ENCODE measurements at places on chromosomes 6 and 20.
A peak's percentile ranks its signal among the peaks of the same experiment; 100 is the strongest.

GRCh38 chr6:154986787-154987235 lies 8.3 kb upstream of the TIAM2 start:
- DNase-seq: no peak

- no peak for DNase-seq
Measured at GRCh38 chr6:52610745-52611355, 34.0 kb upstream of the TRAM2 start.

DNA sequence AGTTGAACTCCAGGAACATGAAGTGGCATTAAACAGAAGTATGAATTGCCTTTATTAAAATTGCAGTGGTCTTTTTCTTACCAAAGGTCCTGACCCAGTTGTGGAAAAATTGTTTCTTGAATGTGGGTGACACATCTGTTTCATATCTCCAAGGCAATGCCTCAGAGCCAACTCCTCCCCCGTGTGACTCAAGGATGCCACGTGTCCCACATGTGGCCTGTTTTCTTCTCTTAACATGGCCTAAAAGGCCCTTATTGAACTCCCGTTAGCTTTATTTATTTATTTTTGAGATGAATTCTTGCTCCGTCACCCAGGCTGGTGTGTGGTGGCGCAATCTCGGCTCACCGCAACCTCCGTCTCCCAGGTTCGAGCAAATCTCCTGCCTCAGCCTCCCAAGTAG lies 128.4 kb upstream of the ESR1 start:
- no peak for DNase-seq

DNA sequence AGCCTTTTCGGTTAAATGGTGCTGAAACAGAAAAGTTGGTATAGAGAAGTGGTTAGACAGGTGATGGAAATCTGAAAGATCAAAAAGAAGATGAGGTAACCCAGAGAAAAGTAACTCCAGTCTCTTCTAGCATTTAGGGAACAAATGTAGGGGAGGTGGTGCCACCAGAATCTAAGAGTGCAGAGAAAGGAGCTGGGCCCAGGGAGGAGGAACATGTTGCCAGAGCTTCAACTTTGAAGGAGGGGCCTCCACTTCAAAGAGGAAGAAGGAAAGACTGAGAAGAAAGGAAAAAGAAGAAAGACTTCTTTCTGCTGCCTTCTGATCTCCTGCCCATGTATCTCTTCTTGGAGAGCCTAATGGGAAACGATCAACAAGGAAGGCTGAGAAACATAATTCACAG lies 23.5 kb upstream of the ATRN start:
- DNase-seq: no peak

GRCh38 chr6:85798931-85799652 lies 156.4 kb upstream of the SYNCRIP start:
- no peak for DNase-seq

DNA sequence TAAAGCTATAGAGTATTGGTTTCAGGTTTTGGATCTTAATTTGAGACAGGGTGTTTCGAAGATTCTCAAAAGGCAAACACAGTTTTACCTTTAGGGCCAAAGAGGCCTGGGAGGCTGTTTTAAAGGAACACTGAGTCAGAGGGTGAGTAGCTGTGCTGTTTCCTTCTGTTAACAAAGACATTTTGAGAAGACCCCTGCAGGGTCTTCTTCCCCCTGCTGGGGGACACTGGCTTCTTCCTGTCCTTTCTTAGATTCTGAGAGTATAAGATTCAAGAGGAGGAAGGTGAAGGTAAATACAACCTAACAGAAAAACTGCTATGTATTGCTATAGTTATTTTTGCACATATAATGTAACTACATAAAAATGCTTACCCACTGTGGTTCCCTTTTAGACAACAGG lies 19.0 kb downstream of the HS3ST5 start:
- no peak for DNase-seq

DNA sequence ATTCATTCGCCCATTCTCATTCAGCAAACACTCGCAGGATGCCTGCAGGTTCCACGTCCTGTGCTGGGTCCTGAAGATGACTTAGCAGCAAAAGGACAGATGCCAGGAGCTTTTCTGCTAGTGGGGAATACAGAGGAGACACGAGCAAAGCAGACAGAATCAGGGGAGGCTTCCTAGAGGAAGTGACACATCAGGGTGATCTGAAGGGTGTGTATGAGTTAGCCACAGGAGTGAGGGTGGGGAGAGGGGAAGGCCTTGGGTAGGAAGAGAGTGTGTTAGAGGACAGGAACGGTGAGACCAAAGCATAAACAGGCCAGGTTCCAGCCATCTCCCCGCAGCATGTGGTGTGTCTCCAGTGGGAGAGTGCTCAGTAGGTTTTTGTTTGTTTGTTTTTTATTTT lies 73.4 kb upstream of the GTSF1L start:
- no peak for DNase-seq

DNA sequence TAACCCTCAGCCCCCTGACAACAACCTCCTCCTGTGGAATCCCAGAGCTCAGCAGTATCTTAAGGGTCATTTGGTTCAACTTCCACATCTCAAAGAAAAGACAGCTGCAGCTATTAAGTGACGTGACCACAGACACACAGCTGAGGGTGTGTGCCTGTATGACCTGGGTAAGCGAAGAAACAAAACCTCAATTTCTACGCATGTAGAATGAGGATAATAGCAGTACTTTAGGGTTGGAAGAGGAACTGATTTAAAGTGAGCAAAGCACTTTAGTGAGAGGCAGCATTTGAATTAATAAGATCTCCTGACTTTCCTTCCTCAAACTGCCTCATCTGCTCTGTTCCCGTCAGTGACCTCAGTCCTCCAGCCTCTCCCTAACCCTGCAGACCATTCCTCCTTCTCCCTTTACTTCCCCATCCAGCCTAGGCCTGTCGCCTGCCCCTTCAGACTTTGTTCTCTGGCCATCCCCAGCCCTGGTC lies 6.8 kb upstream of the ARMC2 start:
- DNase-seq: no peak

DNA sequence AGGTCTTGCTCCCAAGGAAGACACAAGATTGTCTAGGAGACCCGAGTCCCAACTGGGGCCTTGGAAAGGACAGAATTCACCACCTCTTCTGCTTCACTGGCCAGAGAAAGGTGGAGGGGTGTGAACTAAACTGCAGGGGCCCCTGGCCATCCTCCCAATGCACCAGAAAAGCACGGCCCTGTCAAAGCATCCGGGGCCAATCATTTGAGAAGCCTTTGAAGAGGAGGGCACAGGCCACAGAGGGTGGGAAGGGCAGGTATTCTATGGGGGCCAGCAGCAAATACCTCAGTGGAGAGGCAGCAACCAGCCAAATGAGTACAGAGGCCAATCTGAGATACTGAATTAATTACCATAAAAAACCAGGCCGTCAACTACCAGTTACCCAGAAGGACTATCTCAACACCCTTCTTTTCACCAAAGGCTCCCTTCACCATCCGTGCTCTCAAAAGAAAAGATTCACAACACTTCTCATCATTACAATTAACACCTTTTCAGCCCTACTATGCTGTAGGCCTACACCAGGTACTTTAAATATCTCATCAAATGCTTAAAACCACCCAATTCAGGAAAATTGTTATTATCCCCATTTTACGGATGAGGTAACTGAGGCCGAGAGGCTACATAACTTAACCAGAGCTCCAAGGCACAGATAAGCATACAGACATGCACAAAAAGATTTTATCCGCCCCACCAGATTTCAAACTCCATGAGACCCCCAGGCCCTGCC lies 50.7 kb downstream of the TRERF1 start:
- no peak for DNase-seq

DNA sequence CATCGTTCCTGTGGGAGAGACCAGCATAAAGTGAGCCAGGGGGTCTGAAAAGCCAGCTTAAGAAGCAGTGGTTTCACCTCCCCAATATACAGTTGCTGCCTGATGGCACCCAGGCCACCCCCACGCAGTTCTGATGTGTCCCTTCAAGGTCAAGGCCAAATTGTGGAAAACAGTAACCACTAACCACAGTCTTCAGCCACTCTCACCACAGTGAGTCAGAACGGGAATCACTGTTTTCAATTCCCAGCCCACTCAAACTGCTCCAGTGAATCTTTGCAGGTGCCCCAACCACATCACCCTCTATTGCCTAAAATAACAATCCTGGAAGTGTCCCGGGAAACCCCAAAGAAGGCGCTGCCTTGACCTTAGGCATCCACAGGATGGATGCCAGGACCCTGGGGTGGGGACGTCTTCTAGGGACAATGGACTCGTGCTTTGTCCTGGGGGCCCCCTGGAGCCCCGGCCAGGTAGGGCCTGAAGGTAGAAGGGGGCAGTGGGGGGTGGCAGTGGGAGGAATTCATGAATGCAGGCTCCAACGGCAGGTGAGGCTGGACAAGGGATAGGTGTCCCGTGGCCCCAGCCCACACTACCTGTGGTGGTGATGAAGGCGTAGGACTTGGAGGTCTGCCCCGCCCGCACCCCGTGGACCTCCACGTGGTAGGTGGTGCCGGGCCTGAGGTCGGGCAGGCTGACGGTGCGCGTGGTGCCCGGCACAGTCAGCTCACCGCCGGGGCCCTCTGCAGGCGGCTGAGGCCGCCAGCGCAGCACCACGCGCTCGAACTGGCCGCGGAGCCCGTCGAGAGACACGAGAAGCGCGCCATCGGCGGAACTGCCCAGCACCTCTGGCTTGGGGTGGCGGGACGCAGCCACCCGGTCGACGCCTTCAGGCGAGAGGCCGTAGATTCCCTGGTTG lies 22.2 kb downstream of the TNXB start:
- DNase-seq: no peak

DNA sequence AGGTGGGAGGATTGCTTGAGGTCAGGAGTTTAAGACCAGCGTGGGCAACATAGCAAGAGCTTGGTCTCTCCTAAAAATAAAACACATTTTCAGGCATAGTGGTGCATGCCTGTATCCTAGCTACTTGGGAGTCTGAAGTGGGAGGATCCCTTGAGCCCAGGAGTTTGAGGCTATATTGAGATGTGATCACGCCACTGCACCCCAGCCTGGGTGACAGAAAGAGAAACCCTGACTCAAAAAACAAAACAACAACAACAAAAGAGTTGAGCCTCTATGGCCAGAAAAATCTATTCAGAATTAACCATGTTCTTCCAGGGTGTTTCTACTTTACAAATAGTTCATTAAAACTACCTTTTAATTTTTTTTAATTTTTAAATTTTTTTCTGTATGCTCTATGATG lies 60.6 kb downstream of the TIAM2 start:
- DNase-seq: no peak

GRCh38 chr6:135535989-135536414 lies 38.5 kb upstream of the AHI1 start:
- peak; percentile 9 for DNase-seq

GRCh38 chr6:14051355-14051754 lies 66.2 kb upstream of the CD83 start:
- no peak for DNase-seq

- DNase-seq: no peak
Measured at GRCh38 chr6:116922853-116923548, 46.0 kb downstream of the RFX6 start.
